ENCODE measurements at places on chromosomes 13 and 19.
A peak's percentile ranks its signal among the peaks of the same experiment; 100 is the strongest.

DNA sequence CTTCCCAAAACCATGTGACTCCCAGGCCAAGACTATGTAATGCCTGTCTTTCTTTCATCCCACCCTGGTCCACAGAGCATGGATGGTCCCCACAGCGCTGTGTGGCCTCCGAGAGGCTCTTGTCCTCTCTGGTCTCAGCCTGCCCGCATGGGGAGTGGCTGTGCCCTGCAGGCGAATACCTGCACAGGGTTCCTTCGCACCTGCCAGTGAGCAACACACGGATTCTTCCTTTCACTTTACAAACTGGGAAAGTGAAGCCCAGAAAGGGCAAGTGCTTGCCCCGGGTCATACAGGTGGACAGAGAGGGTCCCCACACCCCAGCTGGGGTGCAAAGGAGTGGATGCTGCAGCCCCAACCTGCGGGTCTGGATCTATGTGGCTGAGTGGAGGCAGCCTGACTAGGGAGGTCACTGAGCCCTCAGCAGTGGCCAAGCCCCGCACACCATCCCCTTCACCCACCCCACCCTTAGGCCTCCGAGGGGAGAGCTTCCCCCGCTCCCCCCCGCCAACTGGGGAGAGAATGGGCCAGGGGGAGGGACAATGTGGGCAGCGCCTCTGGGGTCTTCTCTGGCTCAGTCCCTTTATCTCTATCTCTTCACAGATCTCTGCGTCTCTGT lies 747 bp upstream of the MARK4 start:
- DNase-seq: no peak

DNA sequence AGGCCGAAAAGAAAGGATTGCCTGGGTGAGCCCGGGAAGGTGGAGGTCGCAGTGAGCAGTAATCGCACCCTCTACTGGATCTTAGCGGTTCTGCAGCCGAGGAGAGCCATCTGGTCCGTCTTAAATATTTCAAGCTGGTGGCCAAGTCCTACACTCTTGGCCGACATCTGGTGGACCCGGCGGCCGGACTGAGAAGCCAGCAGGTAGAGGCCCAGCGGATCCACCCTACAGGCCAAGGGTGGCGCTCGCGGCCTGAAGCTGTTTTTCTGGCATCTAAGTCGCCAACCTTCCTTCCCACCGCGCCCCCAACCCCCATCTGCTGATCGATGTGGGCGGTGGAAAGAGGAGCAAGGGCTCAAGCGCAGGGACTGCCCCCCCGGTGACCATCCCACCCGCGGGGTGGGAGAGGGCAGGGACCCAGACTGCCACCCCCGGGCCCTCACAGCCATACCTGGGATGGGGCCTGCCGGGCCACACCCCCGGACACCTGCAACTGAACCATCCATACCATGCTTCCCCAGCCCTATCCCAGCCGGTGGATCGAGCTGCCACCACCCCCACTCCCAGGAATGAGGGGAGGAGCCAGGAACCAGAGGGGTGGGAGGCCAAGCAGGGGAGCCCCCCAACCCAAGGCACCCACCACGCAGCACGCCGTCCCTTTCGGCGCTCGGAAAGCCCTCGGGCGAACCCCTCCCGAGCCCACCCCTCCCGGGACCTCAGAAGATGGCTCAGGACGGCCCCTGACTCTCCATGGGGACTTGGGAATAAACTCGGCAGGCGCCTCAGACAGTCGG lies 46.3 kb upstream of the ZNF730 start:
- peak; percentile 26 for DNase-seq

DNA sequence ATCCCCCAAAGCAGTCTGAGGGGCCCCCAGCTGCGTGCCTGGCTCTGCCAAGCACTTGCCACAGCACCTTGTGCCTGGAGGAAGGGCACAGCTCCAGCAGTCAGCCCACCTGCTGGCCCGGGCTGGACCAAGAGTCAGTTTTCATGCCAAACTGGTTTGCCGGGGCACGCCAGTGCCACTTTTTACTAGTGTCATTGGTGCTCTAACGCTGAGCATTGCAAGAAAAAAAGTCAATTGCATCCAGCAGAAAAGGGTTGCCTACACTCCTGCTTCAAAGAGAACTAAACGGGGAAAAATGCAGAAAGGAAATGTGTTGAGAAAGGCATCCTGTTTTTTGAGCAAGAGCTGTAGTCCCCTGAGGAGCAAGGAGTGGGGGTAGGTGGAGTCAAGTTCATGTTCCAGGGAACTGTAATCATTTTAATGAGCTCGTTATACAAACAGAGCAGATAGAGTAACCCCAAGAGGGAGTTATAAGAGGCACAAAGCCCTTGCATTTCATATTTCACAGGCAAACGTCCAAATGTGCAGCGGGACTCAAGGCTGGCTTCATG lies 68.4 kb downstream of the F2RL3 start:
- no peak for DNase-seq

- no peak for DNase-seq
Measured at GRCh38 chr19:13130886-13131490, 12.9 kb downstream of the NACC1 start.

GRCh38 chr13:71867131-71867814 lies at the start of gene DACH1:
Gene DACH1 (minus strand): TSS chr13:71867204.
- no peak for DNase-seq

- no peak for DNase-seq
Measured at GRCh38 chr19:1052349-1052975, 12.6 kb downstream of the ABCA7 start.

- no peak for DNase-seq
Measured at GRCh38 chr19:36258028-36258875, 43.3 kb downstream of the ZNF146 start.

DNA sequence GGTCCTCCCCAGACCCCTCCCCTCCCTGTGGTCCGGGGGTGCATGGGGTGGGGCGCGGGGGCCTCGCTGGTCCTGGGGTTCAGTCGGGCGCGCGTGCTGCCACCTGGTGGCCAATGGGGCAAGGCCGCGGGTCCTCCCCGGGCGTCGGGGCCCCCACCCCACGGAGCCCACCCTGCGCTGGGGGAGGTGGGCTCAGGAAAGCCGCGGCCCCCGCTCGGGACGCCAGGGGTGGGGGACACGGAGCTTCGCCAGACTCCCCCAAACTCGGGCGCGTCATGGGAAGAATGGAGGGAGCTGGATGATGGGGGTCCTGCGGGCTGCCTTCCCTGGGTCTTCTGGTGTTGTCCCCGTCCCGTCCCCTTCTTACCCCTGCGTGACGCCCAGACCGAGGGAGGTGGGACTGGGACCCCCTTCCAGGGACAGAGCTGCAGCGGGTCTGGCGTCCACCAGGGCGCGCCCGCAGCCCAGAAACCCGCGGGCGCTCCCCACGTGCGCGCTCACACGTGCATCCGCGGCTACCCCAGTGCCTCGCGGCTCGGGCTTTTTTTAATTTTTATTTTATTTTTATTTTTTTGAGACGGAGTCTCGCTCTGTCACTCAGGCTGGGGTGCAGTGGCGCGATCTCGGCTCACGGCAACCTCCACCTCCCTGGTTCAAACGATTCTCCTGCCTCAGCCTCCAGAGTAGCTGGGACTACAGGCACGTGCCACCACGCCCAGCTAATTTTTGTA lies 19.8 kb upstream of the TCF3 start:
- no peak for DNase-seq

DNA sequence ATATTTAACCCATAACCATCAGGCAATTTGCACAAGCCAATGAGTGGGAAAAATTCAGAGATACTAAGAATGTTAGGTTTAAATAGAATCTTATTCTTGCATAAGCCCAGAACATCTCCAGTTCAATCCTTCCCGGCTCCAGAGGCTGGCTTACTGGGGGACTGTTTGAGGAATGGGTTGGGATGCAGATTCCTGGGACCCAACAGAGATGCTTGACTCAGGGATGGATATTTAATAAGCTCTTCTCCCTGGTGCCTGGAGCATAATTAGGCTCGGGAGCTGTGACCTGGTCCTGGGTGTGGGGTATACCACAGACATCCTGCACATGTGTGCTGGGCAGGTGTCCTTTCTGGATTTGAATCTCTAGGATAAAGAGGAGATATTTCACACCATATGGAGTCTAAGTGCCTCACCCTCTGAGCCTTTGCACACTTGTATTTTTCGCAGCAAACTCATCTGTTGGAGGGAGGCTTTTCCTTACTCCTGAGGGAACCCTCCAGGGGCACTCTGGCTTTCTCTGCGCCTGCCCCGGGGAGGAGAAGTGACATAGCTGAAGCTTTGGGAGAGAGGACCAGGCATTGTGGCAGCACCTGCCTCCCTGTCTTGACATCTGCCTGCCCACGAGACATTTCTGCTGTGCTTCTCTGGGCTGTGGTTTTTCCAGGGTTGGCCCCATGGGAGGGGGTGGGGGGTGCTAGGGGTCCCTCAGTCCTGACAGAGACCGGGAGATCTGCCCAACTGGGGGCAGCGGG lies 36.1 kb upstream of the ANKRD10 start:
- DNase-seq: no peak

DNA sequence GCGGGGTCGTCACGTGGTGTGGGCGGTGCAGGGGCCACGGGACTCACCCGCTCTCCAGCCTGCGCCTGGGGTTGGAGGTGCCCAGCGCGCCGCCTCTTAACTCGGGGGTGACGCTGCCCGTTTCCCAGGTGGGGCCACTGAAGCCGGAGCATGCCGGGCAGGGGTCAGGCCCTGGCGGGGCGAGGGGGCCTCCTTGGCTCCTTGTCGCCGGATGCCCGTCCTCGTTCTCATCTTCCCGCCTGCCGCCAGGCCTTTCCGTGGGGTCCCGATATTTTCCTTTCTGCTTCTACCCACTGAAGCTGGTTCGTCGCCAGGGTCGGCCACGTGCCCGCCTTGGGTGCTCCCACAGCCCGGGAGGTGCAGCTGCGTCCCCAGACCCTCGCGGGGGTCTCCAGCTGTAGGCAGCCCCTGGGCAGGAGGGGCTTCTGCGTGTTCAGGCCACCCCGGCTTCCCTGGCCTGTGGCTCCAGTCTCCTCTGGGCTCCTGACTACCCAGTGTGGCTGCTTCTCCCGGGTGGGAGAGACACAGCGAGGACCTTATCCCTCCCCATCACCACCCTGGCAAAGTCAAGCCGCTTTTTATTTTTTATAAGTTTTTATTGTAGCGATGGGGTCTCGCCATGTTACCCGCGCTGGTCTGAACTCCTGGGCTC lies 772 bp downstream of the FAM174C start:
- no peak for DNase-seq

GRCh38 chr13:31945202-31945961 lies 86.2 kb upstream of the FRY start:
- peak; percentile 71 for DNase-seq

GRCh38 chr13:45700971-45701900 lies 884 bp upstream of the CBY2 start:
- no peak for DNase-seq

DNA sequence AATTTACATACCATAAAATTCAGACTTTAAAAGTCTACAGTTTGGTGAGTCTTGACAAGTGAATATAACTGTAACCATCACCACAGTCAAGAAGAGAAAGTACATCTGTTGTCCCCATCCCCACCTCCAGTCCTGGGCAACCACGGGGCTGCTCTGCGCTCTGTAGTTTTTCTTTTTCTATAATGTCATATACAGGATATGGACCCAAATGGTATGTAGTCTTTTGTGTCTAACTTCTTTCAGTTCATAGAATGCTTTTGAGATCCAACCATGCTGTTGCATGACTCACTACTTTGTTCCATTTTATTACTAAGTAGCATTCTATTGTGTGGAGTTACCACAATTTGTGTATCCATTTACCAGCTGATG lies 103.9 kb downstream of the DOCK9 start:
- DNase-seq: no peak

Measured in NCI-H2029 treated with DMSO at 0.1 percent for 48 hours (cell line).